ENCODE measurements at places on chromosomes 5 and 9.

DNA sequence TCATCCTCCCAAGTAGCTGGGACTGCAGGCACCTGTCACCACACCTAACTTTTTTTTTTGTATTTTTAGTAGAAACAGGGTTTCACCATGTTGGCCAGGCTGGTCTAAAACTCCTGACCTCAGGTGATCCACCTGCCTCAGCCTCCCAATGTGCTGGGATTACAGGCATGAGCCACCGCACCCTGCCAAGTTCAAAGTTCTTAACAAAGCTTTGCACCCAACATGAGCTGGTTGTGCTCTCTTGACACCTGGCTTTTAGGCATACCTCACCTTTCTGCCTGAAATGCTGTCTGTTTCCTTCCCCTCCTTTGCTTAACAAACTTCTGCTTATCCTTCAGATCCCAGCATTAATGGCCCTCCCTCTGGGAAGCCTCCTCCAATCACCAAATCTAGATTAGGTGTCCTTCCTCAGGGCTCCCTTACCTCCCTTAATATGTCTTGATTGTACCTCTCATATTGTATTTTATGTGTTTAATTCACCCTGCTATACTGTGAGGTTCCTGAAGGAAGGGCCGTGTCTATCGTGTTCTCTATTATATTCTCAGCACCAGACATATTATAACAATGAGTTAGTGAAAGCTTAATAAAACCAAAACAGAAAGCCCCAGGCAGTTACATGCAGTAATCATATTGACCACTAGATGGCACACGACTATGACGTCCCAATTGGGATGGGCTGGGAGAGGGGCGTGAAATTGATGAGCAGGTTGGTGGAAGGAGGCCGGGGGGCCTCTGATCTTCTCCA is 62.9 kb upstream of the PPARGC1B start:
- ATAC-seq: peak; percentile 44

GRCh38 chr5:173454736-173455598 is 126.8 kb upstream of the STC2 start:
- ATAC-seq: peak; percentile 86

DNA sequence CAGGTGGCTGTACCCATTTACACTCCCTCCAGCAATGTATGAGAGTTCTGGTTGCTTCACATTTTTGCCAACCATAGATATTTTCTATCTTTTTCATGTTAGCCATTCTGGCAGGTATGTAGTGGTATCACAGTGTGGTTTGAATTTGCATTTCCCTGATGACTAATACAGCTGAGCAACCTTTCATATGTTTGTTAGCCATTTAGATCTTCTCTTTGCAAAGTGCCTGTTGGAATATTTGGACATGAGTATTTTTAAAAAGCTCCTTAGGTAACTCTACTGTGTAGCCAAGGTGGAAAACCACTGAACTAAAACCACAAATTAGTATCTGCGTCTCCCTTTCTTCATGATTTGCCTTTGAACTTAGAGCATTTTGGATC is 31.9 kb downstream of the IRF1 start:
- ATAC-seq: peak; percentile 42

GRCh38 chr5:96661855-96662724 is at the start of gene CAST:
TSS of gene CAST (plus strand) at chr5:96662376. CDS start at chr5:96662423, 47 bp downstream.
- peak; percentile 85 for ATAC-seq

DNA sequence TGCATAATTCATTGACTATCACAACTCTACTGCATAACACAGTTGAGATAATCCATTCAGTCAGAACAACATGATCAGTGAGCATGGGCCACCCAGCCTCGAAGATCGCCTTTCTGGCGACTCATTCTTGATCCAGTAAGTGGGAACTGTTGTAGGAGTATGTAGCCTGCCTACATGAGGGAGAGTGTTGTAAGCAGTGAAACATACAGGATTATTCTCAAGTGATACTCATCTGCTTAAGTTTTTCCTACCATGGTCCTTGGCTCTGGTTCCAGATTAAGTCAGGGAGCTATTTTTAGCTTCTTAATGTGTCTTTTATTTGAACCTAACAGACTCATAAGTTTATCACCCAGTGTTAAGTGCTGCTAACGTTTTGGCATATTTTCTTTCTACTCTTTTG is 44.0 kb downstream of the TNPO1 start:
- no peak for ATAC-seq

- ATAC-seq: peak; percentile 99
Measured at GRCh38 chr5:156402387-156402921, 75.5 kb downstream of the SGCD start.

All from esophagus mucosa (tissue), 1 donor.